ENCODE measurements at places on chromosomes 2 and 18.

DNA sequence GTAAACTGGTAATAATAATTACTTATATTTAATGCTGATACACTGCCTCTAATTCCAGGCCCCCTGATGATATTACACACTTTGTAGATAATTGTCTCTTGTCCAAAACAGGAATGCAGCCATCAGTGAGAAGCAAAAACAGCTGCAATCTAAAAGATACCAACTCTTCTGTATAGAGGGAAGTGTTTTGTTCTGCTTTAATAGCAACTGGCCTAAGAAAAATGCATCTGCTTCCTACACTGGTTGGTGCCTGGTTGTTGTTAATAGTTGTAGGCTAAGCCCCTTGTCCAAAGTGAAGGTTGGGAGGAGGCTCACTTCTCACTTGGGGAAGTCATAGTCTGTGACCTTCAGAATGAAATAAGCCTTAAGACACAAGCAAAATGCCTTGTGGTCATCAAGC is 332.0 kb downstream of the ZNF521 start:
- no peak for DNase-seq

DNA sequence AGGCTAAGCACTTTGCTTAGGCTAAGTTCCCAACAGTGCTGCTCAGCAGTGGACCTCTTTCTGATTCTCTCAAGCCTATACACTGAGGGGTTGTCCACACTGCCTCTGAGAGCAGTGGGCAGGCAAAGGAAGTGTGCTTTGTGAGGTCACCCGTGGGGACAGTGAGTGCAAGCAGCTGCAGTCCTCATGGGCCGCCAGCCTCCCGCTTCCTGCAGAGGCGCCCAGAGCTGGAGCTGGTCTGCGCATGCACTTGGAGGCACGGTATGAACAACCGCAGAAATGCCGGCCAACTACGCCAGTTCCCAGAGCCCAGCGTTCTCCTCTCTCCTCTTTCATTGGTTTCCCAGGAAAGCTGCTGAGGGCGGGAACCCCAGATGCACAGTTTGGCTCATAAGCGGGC is 149.5 kb upstream of the DLX2 start:
- no peak for DNase-seq

DNA sequence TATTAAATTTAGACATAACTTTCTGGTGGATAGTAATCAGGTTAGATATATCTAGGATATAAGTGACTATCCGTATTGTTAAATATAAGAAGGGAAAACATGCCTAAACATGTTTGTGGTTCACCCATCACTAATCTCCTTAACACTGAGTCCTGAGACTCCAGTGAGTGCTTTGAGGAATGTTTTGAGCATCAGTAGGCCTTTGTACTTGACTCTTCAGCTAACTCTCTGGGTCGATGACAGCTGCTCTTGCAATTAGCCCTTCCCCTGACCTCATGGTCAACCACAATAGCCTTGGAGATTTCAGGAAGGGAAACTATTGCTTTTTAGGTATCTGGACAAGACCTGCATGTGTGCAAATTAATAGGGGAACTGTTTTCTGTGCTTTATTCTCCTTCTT is 716.8 kb downstream of the EPHA4 start:
- no peak for DNase-seq

- no peak for DNase-seq
These were observed 40.1 kb downstream of the DDX18 start for GRCh38 chr2:117854610-117855009.

- no peak for DNase-seq
These were observed 77.4 kb downstream of the ABCA12 start for GRCh38 chr2:215060861-215061536.

GRCh38 chr2:174477759-174478158 is 9.1 kb downstream of the GPR155 start:
- DNase-seq: no peak

GRCh38 chr2:186595219-186595618 is 5.4 kb downstream of the ITGAV start:
- no peak for DNase-seq

DNA sequence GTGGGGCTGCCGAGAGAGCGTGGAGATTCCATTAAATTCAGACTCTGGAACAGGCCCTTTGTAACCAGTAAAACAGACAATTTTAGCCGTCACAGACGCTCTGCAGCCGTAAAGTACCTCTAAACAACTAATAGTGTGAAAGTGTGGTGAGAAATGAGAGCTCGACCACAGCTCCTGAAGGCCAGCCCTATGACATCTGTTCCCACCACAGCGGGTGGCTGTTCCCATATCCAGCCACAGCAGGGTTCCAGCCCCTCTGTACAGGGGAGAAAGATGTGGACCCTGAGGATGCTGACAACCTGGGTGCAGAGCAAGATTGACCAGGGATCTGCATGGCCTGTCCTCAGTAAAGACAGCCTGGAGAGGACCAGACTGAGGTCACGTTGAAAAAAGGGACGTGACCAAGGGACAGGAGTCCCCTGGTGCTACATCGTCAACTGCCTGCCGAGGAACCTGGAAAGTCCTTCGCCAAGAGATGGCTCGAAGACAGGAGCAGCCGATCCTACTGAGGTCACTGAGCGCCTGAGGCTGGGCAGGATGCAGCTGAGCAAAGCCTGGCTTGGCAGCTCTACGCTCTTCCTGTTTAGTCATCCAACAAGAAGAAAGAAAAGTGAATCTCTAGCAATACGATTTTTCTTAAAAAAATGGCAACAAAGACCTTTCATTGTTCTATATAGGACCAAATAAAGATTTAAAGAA is 831.7 kb downstream of the RNF144A start:
- DNase-seq: no peak

GRCh38 chr2:159455330-159455918 is 160.9 kb downstream of the BAZ2B start:
- DNase-seq: no peak

- no peak for DNase-seq
These were observed 78.5 kb downstream of the ACAA2 start for GRCh38 chr18:49734836-49735235.

GRCh38 chr2:38460313-38460712 is 83.2 kb upstream of the ATL2 start:
- DNase-seq: no peak

DNA sequence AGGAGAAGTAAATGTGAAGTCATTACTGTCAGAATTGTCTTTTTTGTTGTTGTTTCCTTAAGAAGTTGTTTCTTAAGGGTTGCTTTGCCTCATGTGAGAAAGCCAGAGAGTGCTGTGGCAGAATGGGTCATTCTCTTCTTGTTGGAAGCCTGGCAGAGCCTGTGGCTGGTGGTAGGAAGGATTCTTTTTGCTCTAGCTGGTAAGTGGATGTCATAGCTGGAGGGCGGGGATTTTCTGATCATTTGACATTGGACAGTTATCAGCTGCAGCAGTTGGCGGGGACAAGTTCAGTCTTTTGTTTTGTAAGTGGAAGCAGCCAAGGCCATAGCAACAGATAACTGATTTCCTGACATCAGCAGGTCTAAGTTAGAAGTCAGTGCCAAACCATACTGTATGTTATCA is 5.5 kb upstream of the RMDN2 start:
- no peak for DNase-seq

- DNase-seq: no peak
These were observed 31.6 kb upstream of the PIK3C3 start for GRCh38 chr18:41923446-41923845.

GRCh38 chr2:169711751-169712509 is 17.7 kb downstream of the PHOSPHO2 start:
- DNase-seq: no peak

DNA sequence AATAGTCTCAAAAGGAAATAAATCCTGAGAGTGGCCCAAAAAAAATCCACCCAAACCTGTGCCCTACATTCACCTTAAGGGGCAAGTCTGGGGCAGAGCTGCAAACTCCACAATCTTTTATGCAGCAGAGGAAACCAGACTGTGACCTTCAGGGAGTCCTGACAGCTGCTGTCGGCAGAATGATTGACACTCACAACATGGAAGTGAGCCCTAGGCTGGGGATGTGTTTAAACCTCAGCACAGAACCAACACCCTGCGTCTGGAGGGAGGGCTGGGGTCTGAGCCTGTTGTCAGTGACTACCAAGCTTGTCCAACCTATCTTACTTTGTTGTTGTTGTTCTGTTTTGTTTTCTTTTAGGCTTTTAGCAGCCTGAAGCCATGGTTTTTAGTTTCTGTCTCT is 39.6 kb downstream of the CRACDL start:
- no peak for DNase-seq

- DNase-seq: no peak
These were observed 257.3 kb downstream of the AGPS start for GRCh38 chr2:177649568-177650518.

GRCh38 chr2:95043300-95044093 is 18.0 kb downstream of the MAL start:
- no peak for DNase-seq

DNA sequence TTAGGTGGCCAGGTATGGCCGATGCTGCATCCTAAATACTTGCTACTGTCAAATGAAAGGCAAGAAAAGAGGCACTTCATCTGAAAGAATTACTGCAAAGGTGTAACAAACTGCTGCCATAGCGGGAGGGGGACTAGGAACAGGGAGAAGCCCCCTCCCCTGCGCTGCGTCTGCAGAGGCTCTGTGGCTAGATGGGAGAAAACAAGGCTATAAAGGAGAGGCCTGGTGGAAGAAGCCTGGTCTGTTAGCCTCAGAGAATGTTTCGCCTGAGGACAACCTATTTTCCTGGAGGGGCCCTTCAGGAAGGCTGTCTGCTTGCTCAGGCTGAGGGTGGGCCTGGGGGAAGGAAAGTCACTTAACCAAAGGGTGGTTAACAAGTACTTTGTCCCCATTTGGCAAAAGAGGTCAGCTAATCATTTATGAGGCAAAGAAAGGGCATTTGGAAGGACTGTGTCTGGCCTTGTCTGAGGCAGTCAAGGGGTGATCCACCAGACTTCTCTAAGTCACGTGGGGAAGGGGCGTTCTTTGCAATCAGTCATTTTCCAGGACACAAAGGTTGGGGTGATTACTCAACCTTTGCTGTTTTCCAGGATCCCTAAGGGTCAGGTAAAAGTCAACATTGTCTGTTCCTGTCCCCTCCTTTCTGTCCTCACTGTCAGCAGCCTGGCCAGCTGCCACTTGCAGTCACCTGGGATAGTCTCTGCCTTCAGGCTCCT is 103.0 kb upstream of the TMEM200C start:
- no peak for DNase-seq

All from stimulated activated CD8-positive, alpha-beta memory T cell treated with anti-CD3 and anti-CD28 coated beads, Interleukin-12 subunit alpha, Interleukin-12 subunit beta, amount 100 ng/mL, for 1 hour (primary cell).